ENCODE measurements at places on chromosomes 5 and 9.

GRCh38 chr9:120393386-120394057 is 186.4 kb downstream of the CDK5RAP2 start:
- DNase-seq, result no peak

- no peak for DNase-seq
Measured at GRCh38 chr9:134568811-134569210, 72.8 kb upstream of the COL5A1 start.

GRCh38 chr9:37167456-37168047 is 47.2 kb downstream of the ZCCHC7 start:
- no peak for DNase-seq

DNA sequence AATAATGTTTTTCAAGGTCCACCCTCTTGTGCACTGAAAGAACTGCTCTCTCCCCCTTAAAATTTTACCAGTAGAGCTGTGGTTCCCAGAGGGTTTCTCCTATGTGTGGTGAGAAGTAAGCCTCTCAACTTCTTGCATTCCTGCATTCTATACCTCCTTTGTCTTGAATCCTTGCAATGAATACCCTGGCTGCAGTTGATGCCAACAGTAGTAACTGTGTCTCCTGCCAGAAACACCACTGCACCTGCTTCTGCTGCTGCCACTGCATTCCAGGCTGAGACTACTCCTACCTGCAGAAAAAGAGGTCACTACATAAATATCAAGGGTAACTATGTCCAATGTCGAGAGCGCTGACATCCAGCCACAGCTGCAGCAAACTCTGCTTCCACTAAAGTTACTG is 203.7 kb downstream of the TMEM167A start:
- no peak for DNase-seq

DNA sequence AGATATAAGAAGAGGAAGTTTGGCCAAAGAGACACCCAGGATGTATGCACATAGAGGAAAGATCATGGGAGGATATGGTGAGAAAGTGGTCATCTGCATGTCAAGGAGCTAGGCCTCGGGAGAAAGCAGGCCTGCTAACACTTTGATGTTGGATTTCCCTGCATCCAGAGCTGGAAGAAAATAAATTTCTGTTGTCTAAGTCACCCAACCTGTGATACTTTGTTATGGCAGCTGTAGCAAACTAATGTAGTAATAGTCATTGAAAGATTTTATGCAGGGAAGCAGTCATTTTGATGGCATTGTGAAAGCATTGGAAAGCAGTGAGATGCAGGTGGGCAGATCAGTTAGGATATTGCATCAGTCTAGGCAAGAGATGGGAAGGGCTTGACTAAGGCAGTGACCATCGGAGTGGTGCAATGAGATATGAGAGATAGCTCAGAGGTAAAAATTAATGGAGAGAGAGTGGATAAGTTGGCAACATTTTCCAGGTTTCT is 24.5 kb upstream of the FOCAD start:
- DNase-seq, result no peak

- DNase-seq, result no peak
Measured at GRCh38 chr9:127049044-127049443, 73.4 kb downstream of the ANGPTL2 start.

DNA sequence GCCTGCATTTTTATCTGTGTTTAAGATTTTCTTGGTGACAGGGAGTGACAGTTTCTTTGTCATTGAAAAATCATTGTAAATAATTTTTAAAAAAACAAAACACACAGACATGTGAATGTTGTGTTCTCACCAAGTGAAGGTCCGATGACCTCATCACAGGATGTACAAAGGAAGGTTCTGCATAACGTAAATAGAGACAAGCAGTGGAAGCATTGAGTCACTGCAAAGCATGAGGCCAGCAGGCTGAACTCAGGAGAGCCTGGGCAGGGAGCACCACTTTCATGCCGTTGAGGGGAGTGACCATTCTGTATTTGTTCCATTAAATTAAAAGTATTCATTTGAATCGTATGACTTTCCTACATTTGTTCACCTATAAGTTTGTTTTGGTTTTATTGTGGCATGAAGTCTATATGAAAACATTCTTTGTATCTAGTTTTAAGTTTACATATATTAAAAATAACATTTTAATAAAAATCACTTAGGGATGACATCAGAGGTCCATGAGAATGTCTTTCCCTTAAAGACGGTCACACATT is 70.4 kb upstream of the TLE1 start:
- DNase-seq, result no peak

DNA sequence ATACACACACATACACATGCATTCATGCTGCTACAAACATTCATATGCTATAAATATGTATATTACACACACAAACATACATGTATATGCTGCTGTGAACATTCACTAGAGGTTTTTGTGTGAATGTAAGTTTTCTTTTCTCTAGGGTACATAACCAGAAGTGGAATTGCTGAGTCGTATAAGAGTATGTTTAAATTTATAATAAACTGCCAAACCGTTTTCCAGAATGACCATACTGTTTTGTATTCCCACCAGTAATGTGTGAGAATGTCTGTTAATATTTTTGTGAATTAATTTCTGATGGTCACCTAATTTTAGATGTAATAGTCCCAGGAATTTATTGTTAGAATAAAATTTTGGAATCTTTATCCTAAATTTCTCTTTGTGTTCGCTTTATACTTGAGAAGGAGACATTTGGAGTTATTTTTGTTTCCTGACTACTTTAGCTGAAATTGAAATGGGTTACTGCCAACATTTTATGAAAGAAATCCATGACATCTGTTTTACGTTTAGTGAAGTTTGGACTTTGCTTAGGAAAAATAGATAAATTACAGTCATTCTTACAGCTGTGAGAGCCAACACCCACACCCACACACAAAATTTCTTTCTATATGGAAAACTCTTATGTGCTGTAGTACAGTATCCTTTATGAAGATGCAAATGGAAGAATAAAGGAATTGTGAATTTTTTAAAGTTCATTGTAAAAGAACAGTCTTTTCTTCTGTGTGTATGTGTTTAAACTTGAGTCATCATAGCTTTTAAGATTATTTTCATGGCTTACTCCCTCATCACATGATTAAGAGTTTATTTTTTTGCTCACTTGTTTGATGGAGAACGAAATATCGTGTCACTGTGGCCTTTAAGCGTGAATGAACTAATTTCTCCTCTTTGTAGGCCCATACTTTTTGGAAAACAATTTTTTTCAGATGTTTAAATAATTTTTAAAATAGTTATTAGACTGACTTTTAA is 24.3 kb downstream of the CENPP start:
- no peak for DNase-seq

DNA sequence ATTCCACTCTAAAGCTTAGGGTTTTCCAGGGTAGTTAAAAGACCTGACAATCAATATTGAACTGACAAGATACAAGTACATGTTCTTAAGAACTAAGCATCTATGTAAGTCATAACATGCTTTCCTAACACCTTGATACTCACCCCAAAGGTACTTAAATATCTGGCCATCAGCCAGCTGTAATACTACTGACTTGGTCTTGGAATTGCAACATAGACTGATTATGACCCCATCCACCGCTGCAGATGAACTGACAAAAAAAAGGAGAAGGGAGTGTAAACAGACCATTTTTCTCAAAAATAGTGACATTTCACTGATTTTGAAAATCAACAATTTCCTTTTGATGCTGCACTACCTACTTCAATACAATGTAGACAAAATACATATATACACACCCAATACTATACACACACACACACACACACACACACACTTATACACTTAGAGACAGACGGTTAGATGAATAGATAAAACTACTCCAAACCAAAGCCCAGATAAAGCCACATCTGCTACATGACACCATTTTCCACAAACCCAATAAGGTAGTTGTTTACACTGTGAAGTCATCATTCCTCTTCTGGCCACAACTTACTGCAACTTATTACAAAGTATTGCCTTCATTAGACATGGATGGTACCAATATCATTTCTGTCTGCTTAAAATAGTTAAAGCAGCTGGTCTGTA is 30.4 kb downstream of the ELP1 start:
- DNase-seq, result no peak

DNA sequence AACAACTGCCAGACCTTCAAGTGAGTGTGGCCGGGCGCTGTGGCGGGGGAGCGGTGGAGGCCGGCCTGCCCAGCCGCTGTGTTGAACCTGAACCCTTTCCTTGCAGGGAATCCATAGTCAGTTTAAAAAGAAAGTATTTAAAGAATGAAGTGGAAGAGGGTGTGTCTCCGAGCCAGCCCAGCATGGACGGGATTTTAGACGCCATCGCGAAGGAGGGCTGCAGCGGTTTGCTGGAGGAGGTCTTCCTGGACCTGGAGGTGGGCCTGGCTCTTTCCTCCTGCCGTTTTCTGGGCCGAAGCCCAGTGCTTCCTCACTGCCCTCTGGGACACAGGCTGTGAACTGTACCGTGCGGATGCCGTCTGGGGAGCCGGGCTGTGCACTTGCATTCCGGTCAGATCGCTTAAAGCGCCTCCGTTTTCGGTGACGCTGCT is 19.1 kb downstream of the EXOC3 start:
- no peak for DNase-seq

GRCh38 chr9:76323490-76323889 is 70.7 kb downstream of the RFK start:
- DNase-seq, result no peak

GRCh38 chr9:29212397-29213387 is 1639.4 kb upstream of the C9orf72 start:
- no peak for DNase-seq

GRCh38 chr9:109799792-109800191 is 19.8 kb downstream of the PALM2AKAP2 start:
- no peak for DNase-seq

DNA sequence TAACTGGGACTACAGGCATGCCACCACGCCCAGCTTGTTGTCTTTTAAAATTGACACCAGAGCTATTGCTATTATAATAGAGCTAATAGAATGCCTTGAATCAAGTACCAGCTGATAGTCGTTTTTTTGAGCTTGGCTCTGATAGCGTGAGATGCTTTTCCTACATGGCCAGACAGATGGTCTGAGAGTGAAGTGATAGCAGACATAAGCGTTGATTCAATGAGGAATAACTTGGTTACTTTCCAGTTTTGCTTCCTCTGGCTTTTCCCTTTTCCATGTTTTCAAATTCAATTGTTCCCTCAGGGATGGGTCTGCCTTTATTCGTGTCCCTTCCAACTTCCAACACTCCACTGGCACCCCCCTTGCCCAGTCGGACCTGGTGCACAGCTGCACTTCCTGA is 15.4 kb downstream of the AGXT2 start:
- DNase-seq, result no peak

DNA sequence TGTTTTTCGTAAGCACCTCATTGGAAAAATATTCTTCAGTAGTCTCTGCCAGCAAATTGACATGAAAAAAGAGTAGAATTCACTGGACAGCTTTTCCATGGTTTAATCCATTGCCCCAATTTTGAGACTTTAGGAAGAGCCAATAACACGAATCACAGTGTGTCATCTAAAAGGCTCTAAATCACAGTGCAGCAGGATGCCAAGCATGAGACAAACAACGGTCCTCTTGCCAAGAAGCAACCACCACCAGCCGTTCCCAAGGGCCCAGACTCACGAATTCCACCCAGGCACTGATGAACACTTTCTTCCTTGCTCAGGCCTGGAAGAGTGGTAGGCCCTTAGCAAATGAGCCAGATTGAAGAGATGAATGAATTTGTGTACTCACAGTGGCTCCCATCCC is 18.3 kb upstream of the IRX4 start:
- DNase-seq, result no peak

DNA sequence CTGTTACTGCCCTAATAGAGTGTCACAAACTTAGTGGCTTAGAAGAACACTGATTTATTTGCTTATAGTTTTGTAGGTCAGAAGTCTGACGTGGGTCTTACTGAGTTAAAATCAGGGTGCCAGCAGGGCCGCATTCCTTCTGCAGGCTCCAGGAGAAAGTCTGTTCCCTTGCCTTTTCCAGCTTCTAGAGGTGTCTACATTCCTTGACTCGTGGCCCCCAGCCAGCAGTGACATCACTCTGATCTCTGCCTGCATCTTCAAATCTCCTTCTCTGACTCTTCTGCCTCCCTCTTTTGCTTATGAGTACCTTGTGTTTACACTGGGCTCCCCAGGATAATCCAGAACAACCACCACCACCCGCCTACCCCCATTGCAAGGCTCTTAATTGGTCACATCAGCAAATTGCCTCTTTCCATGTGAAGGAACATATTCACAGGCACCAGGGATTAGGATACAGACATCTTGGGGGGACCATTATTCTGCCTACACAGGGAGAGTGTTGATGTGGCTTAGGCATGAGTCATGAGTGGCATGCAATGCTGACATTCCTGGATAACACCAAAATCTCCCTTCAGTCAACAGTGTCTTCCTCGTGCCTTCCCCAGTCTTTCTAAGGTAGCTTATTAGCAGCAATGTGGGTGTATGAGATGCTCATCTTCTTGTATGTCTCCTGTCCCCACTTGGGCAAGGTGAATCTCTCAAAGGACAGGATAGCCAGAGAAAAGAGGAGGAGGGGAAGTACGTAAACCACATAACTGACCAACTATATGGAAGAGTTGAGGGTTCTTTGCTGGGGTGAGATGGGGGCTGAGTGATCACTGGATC is 24.4 kb downstream of the CYFIP2 start:
- no peak for DNase-seq

- no peak for DNase-seq
Measured at GRCh38 chr5:114055318-114056184, 306.3 kb upstream of the KCNN2 start.

DNA sequence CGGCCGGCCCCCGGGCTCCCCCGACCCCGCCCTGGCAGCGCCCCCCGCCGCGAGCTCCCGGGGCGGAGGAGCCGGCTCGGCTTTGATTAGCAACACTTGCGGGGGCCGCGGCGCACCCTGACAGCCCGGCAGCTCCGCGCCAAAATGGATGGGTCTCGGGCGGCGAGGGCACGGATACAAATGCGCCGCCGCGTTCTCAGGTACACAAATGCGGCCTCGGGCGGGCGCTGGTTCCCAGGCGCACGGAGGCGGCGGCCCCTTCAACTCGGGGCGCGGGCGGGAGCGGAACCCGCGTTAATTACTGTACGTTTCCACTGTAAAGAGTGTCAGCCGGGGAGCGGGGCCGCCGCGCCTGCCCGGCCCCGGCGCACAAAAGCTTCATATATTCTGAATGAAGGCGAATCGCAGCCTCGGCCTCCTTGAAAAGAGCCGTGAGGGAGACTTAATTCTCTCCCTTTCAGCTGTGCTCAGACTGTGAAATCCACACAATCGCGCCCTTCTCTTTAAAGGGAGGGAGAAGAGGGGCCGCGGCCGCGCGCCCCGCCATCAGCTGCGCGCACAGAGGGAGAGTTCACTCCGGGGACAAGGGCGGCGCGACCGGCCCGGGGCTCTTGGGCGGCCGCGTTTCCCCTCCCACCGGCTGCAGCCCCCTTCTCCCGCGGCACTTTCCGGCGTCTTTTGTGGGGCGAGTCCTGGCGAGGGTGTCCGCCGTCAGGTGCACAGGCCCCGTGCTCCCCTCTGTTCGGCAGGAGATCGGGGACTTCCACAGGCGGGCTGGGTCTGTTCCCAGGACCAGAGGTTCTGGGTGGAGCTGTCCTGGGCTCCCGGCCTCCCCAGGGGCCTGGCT is 27.0 kb downstream of the MSX2 start:
- DNase-seq, result no peak

GRCh38 chr9:124497441-124497840 is 9.8 kb downstream of the NR5A1 start:
- DNase-seq, result no peak

- no peak for DNase-seq
Measured at GRCh38 chr5:55714339-55714738, 2.2 kb upstream of the SLC38A9 start.

All from esophagus squamous epithelium (tissue), 5 donors.